Left colon (tissue), 2 donors: ENCODE measurements at places on chromosomes 1 and 21.

DNA sequence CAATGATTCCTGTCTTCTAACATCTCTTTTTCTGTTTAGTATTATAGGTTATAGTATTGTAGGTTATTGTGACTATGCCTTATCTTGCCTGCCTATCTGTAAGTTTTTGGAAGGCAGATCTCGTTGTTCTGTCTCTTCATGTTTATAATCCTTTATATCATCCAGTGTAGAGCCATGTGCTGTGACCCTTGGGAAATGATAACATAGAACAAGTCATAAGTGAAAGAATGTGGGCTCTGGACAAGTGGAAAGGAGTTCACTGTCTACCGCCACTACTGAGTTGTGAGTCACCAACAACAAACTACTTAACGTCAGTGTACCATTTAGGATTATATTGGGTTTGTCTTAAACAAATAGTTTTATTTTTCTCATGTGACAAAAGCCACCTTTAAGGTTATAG, 139.3 kb downstream of the LYPLAL1 start:
- DNase-seq: no peak

- no peak for DNase-seq
Observed at GRCh38 chr1:7048395-7048794, 263.1 kb downstream of the CAMTA1 start.

DNA sequence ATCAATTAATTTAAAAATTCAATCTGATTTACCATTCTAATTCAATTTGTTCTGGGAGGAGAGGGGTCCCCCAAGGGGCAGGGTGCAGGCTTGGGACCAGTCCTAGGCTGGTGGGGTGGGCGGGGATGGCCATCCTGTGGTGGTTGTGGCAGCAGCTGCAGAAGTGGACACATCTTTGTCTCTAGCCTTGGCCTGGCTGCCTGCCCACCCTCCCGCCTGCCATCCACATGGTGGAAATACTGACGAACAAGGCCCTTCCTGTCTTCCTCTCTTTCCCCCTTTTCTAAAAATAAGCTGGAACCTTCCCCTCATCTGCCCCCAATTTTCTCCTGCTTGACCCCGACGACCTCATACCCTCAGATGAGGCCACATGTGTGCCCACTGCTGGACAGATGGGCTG, 130.9 kb downstream of the FOXD2 start:
- DNase-seq: no peak

GRCh38 chr1:23916209-23917131, 3.3 kb upstream of the CNR2 start:
- peak; percentile 76 for DNase-seq

DNA sequence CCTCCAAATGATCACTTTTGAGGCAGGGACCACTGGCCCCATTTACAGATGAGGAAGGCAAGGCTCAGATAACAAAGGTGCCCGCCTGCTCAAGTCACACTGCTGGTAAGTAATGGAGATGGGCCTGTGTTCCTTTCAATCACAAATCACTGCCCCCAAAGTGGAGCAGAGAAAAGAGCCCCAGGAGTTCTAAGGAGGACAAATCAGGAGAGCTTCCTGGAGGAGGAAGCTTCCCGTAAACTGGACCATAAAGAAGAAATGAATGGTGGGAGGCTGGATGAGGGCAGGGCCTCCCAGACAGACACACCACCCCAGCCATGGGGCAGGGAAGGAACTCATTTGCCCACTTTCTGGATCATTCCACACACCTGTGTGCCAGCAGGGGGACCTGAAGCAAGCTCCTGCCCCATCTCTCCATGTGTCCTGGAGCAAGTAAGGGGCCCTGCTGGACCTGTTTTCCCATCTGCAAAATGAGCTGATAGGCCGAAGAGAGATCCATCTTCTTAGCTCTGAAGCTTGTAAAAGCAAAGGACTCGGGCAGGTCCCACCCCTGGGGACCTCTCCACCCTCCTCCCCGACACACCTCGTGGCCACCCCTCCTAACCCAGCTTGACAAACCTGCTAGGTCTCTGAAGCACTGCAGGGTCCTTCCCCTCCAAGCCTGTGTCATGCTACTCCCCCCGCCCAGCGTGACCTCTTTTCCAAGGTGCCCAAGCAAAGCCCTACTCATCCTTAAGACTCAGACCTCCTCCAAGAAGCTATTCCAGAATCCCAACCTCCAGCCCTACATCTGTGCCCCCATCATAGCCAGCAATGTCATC, 5.5 kb downstream of the LAPTM5 start:
- no peak for DNase-seq

DNA sequence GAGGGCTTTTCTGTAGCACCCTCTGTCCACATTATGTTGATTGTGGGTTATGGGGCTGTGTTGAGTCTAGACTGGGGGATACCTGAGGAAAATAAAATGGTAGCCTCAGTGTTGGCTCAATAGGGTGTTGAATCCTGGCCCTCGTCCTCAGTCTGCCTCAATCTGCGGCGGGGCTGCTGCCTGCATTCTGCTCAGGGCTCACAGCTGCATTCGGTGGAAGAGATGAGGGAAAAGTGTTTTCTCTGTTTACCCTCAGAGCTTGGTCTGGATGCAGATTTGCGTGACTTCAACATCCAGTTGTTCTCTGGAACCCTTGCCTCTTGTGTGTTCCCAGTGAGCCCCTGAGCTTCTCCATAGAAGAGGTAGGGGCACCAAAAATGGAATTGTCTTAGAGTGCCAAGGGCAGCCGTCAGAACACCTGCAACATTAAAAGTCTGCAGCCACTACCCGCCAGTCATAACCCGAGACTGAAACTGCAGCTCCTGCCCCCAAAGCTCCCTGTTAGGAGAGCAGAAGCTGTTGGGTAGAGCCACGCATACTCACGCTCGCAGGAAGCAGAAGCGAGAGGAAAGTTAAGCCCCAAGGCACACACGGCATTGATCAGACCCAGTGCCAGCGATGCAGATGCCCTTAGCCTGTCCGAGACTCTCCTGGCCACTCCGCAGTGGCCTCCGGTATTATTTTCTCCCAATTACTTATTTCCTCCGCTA, 215.3 kb upstream of the C1orf174 start:
- DNase-seq: no peak

- no peak for DNase-seq
Observed at GRCh38 chr1:23836037-23836436, 10.8 kb upstream of the HMGCL start.

DNA sequence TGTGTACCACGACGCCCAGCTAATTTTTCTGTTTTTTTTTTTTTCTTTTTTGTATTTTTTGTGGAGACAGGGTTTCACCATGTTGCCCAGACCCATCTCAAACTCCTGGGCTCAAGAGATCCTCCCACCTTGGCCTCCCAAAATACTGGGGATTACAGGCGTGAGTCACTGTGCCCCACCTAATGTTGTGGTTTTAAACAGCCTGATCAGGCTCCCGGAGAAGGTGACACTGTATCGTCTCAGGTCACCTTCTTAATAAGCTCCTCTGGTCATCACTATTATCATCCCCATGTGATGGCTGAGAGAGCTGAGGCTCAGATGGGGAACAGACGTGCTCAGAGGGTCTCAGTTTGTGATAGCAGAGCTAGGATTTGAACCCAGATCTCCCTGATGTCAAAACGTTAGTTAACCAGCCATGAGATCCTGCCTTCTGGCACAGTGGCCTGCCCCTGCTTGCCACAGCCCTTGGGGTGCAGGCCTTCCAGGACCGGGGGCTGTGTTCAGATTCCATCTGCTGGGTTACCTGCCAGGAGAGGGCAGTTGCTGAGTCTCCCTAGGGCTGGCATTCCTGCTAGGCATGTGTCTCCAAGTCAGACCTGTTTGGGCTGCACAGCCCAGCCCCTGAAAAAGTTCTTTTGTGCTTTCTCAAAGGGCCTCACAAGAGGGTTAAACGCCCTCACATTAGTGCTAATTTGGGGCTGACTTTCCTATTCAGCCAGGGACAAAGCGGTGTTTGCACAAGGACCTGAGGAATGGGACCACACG, 32.7 kb upstream of the GRHL3 start:
- DNase-seq: no peak

DNA sequence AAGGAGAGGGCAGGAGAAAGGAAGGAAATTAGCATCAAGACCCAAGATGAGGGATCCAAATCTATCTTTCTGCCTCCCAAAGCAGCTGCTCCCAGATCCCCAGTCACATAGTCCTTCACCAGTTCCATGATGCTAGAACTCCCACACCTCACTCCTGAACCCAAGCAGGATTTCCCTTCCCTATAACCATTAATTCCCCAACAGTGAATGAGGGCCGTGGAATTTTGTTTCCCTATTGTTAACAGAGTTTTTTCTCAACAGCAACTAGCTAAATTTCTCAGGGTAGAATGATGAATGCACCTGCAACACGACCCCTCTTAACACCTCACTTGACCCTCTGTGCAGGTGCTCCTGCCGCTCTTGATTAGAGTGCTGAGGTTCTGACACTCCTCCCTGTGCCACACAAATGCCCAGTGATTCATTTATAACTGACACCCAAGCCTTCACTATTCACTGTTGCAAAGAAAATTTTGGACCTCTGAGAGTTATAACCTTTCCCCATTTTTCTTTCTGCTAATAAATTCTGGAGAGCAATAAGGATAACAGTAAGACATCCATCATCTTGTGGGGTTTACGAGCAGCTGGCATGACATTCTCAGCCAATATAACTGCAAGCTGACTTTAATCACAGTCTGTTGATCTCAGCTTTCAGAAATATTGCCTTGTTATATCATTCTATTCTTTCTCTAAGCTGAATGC, 25.4 kb upstream of the NPL start:
- DNase-seq: no peak

GRCh38 chr1:206803221-206803730, 31.0 kb upstream of the IL10 start:
- DNase-seq: peak; percentile 17

DNA sequence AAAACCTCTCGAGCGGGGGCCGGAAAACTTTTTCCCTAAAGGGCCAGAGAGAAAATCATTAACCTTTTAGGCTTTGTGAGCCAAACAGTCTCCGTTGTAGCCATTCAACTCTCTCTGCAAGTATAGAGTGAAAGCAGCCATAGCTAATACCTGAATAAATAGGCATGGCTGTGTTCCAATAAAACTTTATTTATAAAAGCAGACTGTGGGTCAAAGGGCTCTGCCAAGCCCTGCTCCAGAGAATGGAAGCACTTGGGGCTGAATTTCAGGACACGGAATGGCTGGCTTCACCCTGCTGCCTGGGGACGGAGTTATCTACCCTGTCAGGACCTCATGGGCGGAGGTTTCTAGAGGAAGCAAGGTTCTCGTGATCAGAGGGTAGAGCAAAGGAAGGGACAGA, 92.7 kb downstream of the CASZ1 start:
- DNase-seq: no peak

- DNase-seq: no peak
Observed at GRCh38 chr1:206905295-206906164, 8.3 kb downstream of the IL24 start.

DNA sequence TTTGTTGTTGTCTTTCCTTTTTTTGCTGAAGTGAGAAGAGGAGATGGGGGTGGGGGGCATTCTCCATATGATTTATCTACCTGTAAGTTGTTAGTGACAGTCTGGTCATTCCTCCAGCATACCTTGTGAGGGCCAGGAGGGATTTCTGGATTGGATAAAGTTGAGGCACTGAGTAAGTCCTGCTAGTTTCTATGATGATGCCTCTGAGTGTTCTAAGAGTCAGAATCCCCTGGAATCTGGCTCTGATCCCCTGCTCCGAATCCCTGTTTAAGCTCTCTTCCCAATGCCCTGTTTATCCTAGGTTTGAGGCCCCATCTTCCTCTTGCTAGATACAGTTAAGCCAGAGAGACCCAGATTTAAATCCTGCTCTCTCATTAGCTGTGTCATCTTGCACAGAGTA, 83.2 kb upstream of the HOOK1 start:
- DNase-seq: no peak

GRCh38 chr1:111618961-111619634, 491 bp upstream of the RAP1A start:
- DNase-seq: no peak

DNA sequence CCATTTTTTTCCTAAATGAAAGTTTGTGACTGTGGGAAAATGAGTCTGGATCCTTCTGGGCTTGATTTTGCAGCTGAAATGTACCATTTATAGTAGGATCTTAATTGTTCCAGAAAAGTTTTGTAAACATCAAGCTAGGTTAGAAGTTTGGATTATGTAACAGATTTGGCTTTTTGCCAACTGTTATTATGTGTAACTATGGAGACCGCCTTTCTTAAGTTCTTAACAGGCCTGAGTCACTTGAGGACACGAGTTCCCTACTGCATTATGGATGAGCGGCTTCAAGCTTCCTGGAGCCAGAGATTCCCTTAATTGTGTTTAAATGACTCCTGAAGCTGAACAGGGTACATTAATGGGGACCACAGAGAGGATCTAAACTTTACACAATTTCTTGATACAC, 22.2 kb downstream of the SLC25A33 start:
- peak; percentile 28 for DNase-seq

DNA sequence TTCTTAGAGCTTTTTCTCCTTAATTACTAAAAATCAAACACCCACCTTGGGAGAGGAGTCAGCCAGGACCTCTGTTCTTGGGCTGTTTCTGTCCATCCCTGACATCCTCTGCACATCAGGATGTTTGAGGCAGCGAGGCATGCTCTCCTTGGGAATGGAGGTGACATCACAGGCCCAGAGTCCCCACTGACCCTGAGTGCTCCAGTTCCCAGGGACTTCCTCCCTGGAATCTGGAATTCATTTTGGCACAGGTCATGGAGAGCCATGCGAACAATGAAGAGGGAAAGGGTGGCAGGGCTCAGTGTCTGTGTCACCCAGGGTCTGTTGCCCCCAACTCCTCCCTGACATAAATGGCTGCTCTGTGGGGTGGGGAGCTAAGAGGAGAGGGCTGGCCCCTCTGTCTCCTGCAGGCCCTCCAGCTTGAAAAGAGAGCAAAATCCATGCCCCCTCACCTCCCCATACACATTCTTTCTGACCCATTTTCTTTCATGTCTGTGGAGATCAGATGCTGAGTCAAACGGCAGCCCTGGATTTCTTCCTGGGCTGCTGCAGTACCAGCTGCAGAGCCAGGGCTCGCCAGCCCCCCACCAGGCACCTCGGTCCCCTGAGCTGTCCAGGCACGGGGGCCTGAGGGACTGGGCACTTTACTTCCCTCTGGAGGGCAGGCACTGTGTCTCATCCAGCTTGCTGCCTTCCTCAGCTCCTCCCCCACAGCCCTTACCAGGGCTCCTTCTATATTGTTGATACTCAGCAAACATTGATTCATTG, 102.0 kb downstream of the NMNAT2 start:
- no peak for DNase-seq

GRCh38 chr21:19522381-19522780, 1118.8 kb upstream of the TMPRSS15 start:
- DNase-seq: no peak

- DNase-seq: no peak
Observed at GRCh38 chr1:222054416-222054815, 312.5 kb upstream of the DUSP10 start.

- peak; percentile 41 for DNase-seq
Observed at GRCh38 chr1:19979494-19979977, at the start of gene PLA2G2A. TSS of gene PLA2G2A (minus strand) at chr1:19979618. CDS start at chr1:19978773, 845 bp downstream.

DNA sequence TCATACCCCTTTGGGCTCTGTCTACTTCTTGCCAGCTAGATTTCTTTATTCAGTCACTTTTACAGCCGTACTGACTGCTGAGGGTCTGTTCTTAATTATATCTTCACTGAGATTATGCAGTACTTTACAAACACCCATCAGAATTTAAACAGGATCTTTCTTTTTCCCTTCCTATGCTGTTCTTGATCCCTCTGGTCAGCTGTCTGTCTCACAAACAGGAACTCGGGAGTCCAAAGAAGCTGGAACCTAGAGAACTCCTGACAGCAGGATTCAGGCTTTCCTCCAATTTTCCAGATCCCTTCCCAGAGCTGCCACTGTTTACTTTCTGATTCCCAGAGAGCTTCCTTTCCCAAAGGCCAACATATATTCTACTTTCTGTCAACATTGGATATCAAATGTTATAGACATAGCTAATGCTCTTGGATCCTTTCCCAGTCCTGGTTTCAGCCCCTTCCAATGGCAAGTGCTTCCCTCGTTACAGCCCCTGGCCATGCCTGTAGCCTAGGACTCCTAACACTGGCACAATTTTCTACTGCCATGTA, 59.5 kb downstream of the ATP2B4 start:
- no peak for DNase-seq
